ENCODE measurements at places on chromosomes 7 and 10.

GRCh38 chr7:77393261-77393660, 22.9 kb downstream of the GSAP start:
- H3K4me3 ChIP-seq = no peak overlapping the region
- no peak overlapping the region for H3K27ac ChIP-seq
- no peak for DNase-seq
- peaks cover 11% of the 10 kb centered on the region for H3K36me3 ChIP-seq

DNA sequence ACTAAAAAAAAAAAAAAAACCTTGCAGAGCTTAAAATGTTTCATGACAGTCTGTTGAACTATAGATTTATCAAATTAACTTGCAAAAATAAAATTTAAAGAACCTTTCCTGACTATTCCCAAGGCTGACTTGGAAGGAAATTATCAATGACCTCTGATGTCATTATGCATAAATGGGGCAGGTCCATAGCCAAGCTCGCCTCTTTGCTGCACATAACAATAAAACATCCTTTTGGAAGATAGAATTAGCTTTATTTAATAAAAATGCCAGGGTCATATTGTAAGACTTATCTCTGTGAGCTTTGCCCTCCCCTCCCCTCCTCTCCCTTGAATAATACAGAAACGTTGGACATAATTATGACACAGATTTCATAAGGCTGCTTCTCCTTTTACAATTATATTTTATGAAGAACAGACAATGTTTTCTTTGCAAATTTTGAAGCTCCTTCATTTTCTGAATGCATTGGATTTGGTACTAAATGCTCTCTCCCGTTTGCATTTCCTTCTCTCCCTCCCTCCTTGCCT, 444.8 kb downstream of the AUTS2 start:
- no peaks in the 10 kb centered on the region for H3K27me3 ChIP-seq
- no peaks in the 10 kb centered on the region for H3K36me3 ChIP-seq
- no peak overlapping the region for H3K4me3 ChIP-seq
- no peaks in the 10 kb centered on the region for H3K4me1 ChIP-seq
- DNase-seq = no peak
- H3K27ac ChIP-seq = no peak overlapping the region

- no peaks in the 10 kb centered on the region for H3K4me1 ChIP-seq
- no peak overlapping the region for H3K4me3 ChIP-seq
- H3K27me3 ChIP-seq = no peaks in the 10 kb centered on the region
- no peaks in the 10 kb centered on the region for H3K36me3 ChIP-seq
Observed at GRCh38 chr7:39062811-39063210, 85.1 kb downstream of the POU6F2 start.

- H3K4me3 ChIP-seq = no peak overlapping the region
- H3K36me3 ChIP-seq = no peaks in the 10 kb centered on the region
- H3K27me3 ChIP-seq = no peaks in the 10 kb centered on the region
Observed at GRCh38 chr7:15128716-15129115, 226.2 kb upstream of the DGKB start.

DNA sequence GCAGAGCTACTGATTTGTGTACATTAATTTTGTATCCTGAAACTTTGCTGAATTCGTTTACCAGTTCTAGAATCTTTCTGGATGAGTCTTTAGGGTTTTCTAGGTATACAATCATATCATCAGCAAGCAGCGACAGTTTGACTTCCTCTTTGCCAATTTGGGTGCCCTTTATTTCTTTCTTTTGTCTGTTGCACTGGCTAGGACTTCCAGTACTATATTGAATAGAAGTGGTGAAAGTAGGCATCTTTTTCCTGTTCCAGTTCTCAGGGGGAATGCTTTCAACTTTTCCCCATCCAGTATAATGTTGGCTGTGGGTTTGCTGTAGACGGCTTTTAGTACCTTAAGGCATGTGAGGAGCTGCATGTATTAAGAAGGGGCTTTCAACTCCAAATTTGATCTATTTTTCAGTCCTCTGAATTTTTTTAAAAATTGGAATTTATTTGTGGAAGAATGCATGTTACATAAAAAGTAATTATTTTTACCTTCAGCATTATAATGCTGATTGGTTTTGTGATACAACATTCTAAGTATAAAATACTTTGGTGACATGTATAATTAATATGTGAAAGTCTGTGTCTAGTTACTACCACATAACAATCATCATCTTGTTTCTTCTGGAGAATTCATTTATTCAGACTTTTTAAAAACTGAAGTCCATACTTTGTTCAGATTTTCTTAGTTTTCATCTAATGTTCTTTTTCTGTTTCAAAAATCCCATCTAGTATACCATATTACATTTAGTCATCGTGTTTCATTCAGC, 49.6 kb downstream of the CPED1 start:
- H3K27ac ChIP-seq = no peak overlapping the region
- no peaks in the 10 kb centered on the region for H3K36me3 ChIP-seq
- H3K27me3 ChIP-seq = no peaks in the 10 kb centered on the region
- no peaks in the 10 kb centered on the region for H3K4me1 ChIP-seq
- no peak for DNase-seq

- H3K4me1 ChIP-seq = peaks cover 3% of the 10 kb centered on the region
- H3K27ac ChIP-seq = no peak overlapping the region
- no peak for DNase-seq
- peaks cover 6% of the 10 kb centered on the region for H3K36me3 ChIP-seq
Observed at GRCh38 chr10:35355971-35356724, 19.8 kb downstream of the CCNY start.

GRCh38 chr10:128994598-128995143, 472.4 kb upstream of the MGMT start:
- no peak overlapping the region for H3K27ac ChIP-seq
- H3K4me3 ChIP-seq = no peak overlapping the region
- H3K4me1 ChIP-seq = peaks cover 13% of the 10 kb centered on the region
- H3K27me3 ChIP-seq = no peaks in the 10 kb centered on the region
- no peaks in the 10 kb centered on the region for H3K36me3 ChIP-seq
- no peak for DNase-seq

DNA sequence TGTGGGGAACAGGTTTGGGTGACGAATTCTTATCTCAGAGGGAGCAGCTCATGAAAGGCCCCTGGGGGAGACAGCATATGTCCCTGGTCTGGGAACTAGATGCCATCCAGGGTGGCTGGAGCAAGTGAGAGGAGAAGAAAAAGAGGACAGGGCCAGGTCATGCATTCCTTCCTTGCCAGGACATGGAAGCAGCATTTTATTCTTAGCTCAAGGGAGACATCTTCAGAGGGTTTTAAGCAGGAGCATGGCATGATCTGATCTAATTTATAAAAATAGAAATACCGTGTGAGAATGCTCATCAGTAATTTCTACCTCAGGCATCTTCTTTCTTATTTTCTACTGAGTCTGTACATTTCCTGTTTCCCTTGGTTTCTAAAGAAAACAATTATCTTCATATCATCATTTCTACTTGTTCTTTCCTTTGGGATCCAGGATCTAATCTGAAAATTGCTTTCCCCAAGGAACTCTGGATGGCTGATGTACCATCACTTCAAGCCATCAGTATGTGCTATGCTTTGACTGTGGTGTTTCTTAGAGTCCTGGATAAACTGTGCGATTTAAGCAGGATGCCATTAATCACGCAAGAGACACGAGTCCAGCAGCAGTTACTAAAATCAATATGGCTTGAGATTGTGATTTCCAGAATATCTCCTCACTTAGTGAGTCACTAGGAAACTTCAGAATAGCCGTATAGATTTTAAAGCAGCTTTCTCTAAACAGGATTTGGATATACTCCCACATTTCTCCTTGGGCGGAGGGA, 386.2 kb downstream of the GALNT17 start:
- no peaks in the 10 kb centered on the region for H3K4me1 ChIP-seq
- no peak overlapping the region for H3K4me3 ChIP-seq
- H3K27ac ChIP-seq = no peak overlapping the region

DNA sequence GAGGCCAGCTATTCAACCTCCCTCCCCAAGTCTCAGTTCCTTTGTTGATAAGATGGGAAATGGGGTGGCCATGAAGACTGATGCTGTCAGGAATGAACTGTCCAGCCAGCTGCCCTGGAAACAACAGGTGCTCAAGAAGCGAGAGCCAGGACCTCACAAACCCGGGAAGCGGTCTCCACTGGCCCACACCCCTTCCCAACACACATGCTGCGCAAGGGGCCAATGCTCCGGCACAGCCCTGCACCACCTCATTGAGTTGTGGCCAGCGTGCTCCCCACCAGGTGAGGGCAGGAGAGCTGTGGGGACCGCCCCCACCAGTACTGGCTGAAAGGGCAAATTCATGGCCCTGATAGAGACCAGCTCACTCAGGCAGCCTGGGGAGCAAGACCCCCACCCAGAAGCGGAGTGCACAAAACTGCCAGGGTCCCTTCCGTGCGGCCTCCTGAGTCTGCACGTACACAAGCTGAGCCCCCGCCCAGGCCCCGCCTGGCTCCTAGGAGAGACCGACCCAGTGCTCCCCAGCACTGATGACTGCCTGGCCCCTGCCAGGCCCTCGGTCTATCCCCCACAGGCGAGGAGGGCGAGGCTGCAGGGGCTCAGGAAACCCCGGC, 216.6 kb downstream of the MAD1L1 start:
- H3K27ac ChIP-seq = no peak overlapping the region
- DNase-seq = no peak
- no peak overlapping the region for H3K4me3 ChIP-seq

DNA sequence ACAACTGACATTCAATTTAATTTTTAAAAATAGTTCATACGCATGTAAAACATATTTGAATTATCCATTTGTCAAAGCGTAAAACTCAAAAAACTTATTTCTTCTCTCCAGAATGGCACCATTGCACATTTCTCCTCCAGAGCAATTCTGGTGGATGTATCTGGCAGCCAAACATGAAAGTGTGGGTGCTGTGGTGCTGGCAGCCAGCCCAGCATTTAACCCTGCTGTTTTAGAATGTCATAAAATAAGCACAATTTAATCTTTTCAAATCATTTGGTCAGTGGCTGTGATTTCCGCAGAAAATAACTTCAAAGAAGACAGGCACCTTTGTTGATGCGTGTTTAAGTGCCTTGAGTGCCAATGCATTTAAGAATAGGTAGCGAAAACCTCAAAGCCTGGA, 302.7 kb upstream of the MEOX2 start:
- no peaks in the 10 kb centered on the region for H3K27me3 ChIP-seq
- no peaks in the 10 kb centered on the region for H3K4me1 ChIP-seq
- no peaks in the 10 kb centered on the region for H3K36me3 ChIP-seq
- no peak overlapping the region for H3K27ac ChIP-seq

DNA sequence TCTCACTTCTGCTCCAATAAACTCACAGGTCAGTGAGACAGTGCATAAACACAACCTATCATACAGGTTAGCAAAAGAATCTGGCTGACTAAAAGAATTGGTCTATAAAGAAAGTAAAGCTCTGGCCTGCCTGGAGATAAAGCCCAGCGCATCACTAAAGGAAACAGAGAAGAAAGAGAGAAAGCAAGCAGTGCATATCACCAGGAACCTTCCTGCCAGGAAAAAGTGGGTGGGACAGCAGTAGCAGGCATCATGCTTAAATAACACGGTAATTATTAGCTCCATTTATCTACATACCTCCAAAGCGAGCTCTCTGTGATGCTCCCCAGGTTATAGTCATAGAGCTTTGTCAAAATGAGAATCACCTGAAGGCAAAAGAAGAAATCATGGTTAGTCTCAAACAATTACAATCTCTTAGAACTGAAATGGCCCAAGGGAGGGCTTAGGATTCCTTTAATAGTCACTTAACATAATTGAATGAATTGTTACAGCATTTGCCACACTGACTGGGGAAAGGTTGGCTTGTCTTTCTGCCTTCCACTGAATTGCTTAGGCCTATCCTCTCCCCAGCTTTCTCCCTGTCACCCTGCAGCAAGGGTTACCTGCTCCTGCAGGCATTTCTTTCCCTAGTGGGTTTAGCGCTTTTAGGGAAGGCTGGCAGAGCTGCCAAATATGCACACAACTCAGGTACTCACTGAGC, 208.1 kb downstream of the SORCS1 start:
- no peaks in the 10 kb centered on the region for H3K27me3 ChIP-seq
- no peak for DNase-seq
- no peak overlapping the region for H3K27ac ChIP-seq
- no peaks in the 10 kb centered on the region for H3K4me1 ChIP-seq
- no peak overlapping the region for H3K4me3 ChIP-seq

DNA sequence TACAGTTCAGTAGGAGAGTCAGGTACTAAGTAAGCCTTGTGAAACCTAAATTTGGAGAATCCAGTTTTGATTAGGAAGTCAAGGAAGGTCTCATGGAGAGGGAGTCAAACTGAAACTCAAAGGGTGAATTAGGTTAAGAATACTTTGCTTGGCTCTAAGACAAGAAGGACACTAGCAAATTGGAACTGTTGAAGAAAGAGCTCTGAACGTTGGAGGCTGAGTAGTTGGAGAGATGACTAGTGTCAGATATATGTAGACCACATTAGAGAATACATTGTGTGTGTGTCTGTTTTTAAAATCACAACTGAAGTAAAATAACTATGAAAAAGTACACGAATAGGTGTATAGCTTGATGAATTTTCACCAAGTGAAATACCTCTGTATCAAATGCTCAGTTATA, 6.3 kb downstream of the VPS26A start:
- H3K27ac ChIP-seq = no peak overlapping the region
- peaks cover 2% of the 10 kb centered on the region for H3K4me1 ChIP-seq
- no peak overlapping the region for H3K4me3 ChIP-seq

GRCh38 chr7:116653204-116653603, 18.8 kb upstream of the MET start:
- H3K4me3 ChIP-seq = no peak overlapping the region
- DNase-seq = no peak
- H3K27me3 ChIP-seq = no peaks in the 10 kb centered on the region
- H3K4me1 ChIP-seq = no peaks in the 10 kb centered on the region
- H3K36me3 ChIP-seq = no peaks in the 10 kb centered on the region

DNA sequence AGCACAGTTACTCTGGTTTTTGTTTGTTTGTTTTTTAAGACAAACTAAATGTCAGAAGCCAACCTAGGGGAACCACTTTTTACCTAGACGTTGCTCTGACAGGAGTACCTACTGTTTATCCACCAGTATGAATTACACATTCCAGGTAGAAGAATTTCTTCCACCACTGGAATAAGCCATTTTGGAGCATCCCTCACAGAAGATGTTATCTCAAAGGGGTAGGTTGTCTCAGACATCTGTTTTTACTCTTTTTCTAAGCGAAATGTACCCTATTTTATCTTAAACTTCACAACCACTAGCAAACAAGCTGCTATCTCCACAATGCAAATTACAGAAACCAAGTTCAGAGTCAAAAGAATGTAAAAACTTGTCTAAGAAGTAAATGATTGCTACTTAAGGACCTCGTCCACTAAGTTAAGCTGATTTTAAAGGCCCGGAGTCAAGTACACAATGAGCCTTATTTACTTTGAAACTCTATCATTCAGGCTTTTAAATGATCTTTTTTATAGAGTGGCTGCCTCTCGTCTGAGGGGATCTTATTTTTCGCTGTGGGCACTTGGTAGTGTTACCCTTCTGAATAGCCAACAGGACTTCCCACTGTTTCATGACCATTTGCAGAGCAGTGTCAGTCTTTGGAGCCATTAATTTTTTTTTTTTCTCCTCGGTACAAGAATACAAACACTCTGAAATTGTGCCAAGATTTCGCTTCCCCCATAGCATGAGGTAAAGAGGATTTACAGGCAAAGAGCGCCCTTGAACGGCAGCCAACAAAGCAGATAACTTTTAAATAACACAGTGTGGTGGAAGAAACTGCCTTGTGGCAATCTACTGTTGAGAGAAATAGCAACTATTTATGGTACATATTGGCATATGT, 15.7 kb upstream of the ARMC3 start:
- no peaks in the 10 kb centered on the region for H3K36me3 ChIP-seq
- H3K27me3 ChIP-seq = no peaks in the 10 kb centered on the region
- DNase-seq = peak; percentile 82
- H3K27ac ChIP-seq = no peak overlapping the region
- peaks cover 7% of the 10 kb centered on the region for H3K4me1 ChIP-seq

- H3K4me1 ChIP-seq = no peaks in the 10 kb centered on the region
- H3K4me3 ChIP-seq = no peak overlapping the region
- H3K27ac ChIP-seq = no peak overlapping the region
- no peak for DNase-seq
Observed at GRCh38 chr7:114957444-114957843, 35.5 kb downstream of the MDFIC start.

GRCh38 chr7:37234928-37235327, 213.7 kb downstream of the ELMO1 start:
- DNase-seq = no peak
- no peak overlapping the region for H3K27ac ChIP-seq
- H3K36me3 ChIP-seq = no peaks in the 10 kb centered on the region
